ENCODE measurements at places on chromosomes 1 and 21. TPM values are rescaled to one million over a fixed set of nuclear protein-coding genes. Genes with fewer than 3 reads are reported as not detected.

The PDZK1 gene
- total RNA-seq = 2.3 TPM

The AMY1A gene
- not detected for total RNA-seq

The FAF1 gene
- 101 TPM for total RNA-seq

The ACTRT2 gene
- total RNA-seq = not detected

The C1QC gene
- 0.64 TPM for total RNA-seq

The INSRR gene
- not detected for total RNA-seq

The ALG14 gene
- total RNA-seq = 4.1 TPM

The HNRNPR gene
- 173 TPM for total RNA-seq

The KRTAP22-2 gene
- not detected for total RNA-seq

DNA sequence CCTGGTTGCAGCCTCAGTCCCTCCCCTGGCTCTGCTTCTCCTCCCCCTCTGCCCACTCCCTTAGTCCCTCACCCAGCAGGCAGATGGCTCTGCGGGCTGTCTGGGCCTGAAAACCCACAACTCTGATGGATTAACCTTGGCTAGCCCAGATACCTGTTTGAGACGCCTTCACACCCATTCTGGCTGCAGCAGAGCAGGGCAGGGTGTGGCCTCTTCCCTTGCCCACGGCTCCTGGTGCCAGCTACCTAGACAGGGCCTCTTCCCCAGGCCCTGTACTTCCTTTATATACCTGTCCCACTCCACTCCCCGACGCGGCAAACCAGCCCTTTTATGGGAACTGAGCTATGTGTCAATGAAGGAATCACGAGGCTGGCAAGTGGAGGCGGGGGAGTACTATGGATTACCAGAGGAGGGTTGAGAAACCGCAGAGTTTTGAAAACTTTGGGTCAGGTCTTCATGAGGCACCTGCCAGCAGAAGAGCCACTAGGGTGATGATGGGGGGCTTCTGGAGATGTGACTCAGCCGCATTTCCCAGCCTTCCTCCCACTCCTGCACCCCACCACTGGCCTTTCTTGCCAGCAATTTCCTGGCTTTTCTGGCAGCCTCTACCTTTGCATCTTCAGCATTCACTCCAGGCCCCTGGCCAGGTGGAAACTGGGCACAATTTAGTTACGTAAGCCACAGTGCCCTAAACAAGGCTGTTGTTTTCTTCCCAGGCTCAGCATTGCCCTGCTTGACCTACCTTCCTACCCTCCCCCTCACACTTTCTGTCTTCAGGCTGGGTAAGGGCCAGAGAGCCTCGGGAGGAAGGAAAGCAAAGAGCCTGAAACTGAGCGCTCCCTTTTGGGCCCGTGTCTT lies at the start of gene CHI3L1:
Gene CHI3L1 (minus strand): TSS at position 259 of the 858 bp plus-strand sequence. CDS start 81 bp downstream, at position 178.
- H3K36me3 ChIP-seq = no peaks in the 10 kb centered on the region
- H3K27me3 ChIP-seq = peaks cover 2% of the 10 kb centered on the region
- no peak within 1 kb of the TSS for H3K27ac ChIP-seq
- no peak within 1 kb of the TSS for H3K4me3 ChIP-seq
- H3K4me1 ChIP-seq = no peaks in the 10 kb centered on the region

GRCh38 chr1:165456114-165456513 lies 11.2 kb upstream of the RXRG start:
- no peak overlapping the region for H3K27ac ChIP-seq
- no peaks in the 10 kb centered on the region for H3K36me3 ChIP-seq
- no peaks in the 10 kb centered on the region for H3K27me3 ChIP-seq
- no peak for DNase-seq
- no peaks in the 10 kb centered on the region for H3K4me1 ChIP-seq

GRCh38 chr1:245124644-245125043 lies 30.1 kb upstream of the KIF26B start:
- DNase-seq = no peak
- H3K27ac ChIP-seq = no peak overlapping the region
- no peaks in the 10 kb centered on the region for H3K4me1 ChIP-seq
- H3K4me3 ChIP-seq = no peak overlapping the region
- H3K36me3 ChIP-seq = no peaks in the 10 kb centered on the region

DNA sequence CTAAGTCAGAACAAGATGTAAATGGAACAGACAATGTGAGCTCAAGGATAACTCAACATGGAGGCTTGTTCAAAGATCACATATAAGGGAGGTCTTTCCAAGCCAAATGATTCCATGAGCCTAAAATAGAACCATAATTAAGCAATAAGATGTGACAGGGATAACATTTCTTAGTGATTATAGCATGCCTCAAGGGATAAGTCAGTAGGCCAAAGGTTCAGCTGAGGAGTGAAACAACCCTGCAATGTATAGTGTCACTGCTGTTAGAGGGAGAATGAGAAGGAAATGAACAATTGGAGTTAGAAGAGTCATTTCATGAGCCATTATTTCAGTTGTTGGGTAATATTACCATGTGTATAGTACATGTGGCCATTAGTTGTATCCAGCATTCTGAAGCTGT lies 25.0 kb downstream of the GORAB start:
- H3K4me1 ChIP-seq = no peaks in the 10 kb centered on the region
- no peak overlapping the region for H3K4me3 ChIP-seq
- DNase-seq = no peak
- H3K27ac ChIP-seq = no peak overlapping the region
- H3K36me3 ChIP-seq = 0 out of 2 replicates have a peak, but pooled peaks cover 9% of the 10 kb centered on the region
- no peaks in the 10 kb centered on the region for H3K27me3 ChIP-seq

GRCh38 chr1:26349188-26349876 lies 4.6 kb downstream of the CRYBG2 start:
- no peak for DNase-seq
- peaks cover 15% of the 10 kb centered on the region for H3K4me1 ChIP-seq
- no peaks in the 10 kb centered on the region for H3K36me3 ChIP-seq
- no peak overlapping the region for H3K4me3 ChIP-seq
- H3K27ac ChIP-seq = no peak overlapping the region

DNA sequence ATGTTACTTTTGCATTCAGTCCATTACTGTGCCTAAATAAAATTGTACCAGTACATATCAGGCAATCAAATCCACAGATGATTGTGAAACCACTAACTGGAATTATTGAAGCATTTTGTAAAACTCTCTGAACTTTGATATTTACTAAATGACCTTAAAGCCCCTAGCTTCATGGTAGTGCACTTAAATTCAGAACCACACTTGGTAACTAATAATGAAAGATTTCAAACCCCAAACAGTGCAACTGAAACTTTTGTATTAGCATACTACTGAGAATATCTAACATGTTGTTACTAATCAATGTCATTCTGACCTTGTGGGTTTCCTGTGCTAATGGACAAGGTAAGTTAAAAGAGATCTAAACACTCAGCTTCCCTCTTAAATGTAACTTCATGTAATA lies at the start of gene CFHR3:
Gene CFHR3 (plus strand): TSS at position 238 of the 400 bp plus-strand sequence. CDS start 47 bp downstream, at position 285.
- no peaks in the 10 kb centered on the region for H3K4me1 ChIP-seq
- H3K27me3 ChIP-seq = no peaks in the 10 kb centered on the region
- H3K4me3 ChIP-seq = no peak within 1 kb of the TSS
- no peaks in the 10 kb centered on the region for H3K36me3 ChIP-seq
- H3K27ac ChIP-seq = no peak within 1 kb of the TSS
- no peak for DNase-seq

GRCh38 chr1:40030528-40031135 lies 9.9 kb upstream of the CAP1 start:
- H3K36me3 ChIP-seq = no peaks in the 10 kb centered on the region
- DNase-seq = no peak
- no peaks in the 10 kb centered on the region for H3K4me1 ChIP-seq
- no peak overlapping the region for H3K27ac ChIP-seq

- DNase-seq = no peak
- H3K27me3 ChIP-seq = no peaks in the 10 kb centered on the region
- H3K4me3 ChIP-seq = no peak overlapping the region
- H3K4me1 ChIP-seq = peaks cover 8% of the 10 kb centered on the region
Observed at GRCh38 chr21:41861987-41862386, 17.2 kb downstream of the PRDM15 start.

GRCh38 chr1:24077278-24077978 lies 34.5 kb downstream of the MYOM3 start:
- no peaks in the 10 kb centered on the region for H3K27me3 ChIP-seq
- H3K36me3 ChIP-seq = no peaks in the 10 kb centered on the region
- H3K4me1 ChIP-seq = no peaks in the 10 kb centered on the region

GRCh38 chr1:112375701-112376100 lies 20.3 kb upstream of the CTTNBP2NL start:
- H3K4me3 ChIP-seq = no peak overlapping the region
- H3K27ac ChIP-seq = no peak overlapping the region
- H3K36me3 ChIP-seq = no peaks in the 10 kb centered on the region

DNA sequence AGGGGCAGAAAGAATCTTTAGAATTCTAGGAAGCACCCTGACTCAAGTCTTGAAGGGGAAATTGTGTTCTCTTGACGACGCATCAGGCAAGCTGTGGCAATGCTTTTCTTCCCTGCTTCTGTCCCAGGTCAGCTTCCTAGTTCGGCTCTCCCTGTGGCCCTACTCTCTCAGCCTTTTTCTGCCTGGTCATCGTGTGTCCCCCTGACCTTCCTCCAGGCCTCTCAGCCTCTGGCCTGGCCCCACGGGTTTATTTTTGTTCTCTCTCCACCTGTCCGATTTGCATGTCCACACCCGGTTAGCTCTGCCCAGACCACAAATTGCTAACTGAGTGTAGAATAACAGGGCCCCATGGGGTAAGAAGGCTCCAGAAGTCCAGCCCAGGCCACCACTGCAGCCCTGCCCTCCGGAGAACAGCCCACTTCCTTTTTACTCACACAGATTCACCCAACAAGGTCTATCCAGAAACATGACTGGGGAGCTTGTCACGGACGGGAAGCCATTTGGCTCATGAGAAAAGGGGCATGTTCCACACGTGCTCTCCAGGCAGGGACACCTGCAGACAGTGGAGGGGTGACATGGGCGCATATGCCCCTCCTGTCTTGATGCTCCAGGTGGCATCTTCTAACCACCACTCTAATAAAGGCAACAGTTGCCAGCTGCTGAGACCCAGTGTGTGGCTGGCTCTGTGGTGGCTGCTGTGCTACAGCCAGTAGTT lies 9.8 kb downstream of the KCNN3 start:
- H3K4me3 ChIP-seq = no peak overlapping the region
- no peak for DNase-seq
- no peak overlapping the region for H3K27ac ChIP-seq
- H3K4me1 ChIP-seq = no peaks in the 10 kb centered on the region
- H3K36me3 ChIP-seq = no peaks in the 10 kb centered on the region

DNA sequence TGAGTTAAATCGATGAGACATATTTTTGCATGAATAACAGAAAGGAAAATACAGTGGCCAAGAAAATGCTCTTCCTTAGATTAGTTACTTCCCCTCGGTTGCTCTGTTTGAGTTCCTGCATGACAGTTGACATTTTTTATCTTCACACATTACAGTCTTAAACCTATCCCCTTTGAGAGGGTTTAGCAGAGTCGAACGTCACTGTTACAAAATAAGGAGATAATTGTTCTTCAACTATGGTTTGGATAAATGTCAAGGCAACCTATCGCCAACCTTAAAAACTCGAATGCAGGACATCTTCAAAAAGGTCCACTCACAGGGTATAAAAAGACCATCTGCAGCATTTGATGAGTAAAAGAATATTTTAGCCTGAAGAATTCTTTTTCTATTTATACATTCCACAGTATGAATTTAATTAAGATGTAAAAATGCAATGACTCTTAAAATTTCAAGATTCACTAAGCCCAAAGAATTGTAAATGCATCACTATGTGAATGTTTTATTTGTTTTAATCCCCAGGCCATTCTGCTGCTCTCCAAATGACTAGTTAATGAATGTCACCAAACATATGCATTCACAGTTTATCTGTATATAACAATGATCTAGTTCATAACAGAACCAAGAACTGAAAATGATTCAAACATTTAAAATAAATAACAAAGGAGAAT lies 68.9 kb upstream of the COL11A1 start:
- H3K36me3 ChIP-seq = no peaks in the 10 kb centered on the region
- DNase-seq = no peak
- H3K27me3 ChIP-seq = no peaks in the 10 kb centered on the region
- peaks cover 3% of the 10 kb centered on the region for H3K4me1 ChIP-seq

- no peak overlapping the region for H3K4me3 ChIP-seq
- peaks cover 6% of the 10 kb centered on the region for H3K4me1 ChIP-seq
- no peak overlapping the region for H3K27ac ChIP-seq
- H3K27me3 ChIP-seq = peaks cover 14% of the 10 kb centered on the region
Observed at GRCh38 chr1:53734650-53735211, 4.2 kb downstream of the GLIS1 start.

GRCh38 chr1:59415286-59415850 lies 118.5 kb downstream of the FGGY start:
- no peaks in the 10 kb centered on the region for H3K4me1 ChIP-seq
- no peaks in the 10 kb centered on the region for H3K36me3 ChIP-seq
- no peak for DNase-seq
- no peaks in the 10 kb centered on the region for H3K27me3 ChIP-seq
- no peak overlapping the region for H3K4me3 ChIP-seq

DNA sequence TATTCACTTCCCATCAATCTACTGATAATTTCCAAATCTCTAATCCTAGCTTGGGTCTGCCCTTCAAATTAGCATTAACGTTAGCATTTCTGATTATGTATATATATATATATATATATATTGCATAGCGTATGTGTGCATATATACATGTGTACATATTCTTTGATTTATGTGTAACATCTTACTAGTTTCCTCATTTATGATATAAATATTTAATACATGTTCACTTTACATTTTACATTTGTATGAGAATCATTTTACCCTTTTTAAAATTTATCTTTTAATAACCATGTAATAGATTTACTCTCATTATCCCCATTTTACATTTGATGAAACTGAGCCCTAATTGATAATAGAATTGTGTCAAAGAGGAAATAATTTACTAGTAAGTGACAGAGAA lies 164.7 kb downstream of the ZNF648 start:
- H3K36me3 ChIP-seq = no peaks in the 10 kb centered on the region
- H3K4me1 ChIP-seq = no peaks in the 10 kb centered on the region
- no peak for DNase-seq

GRCh38 chr21:42784276-42784675 lies 95.1 kb downstream of the WDR4 start:
- H3K4me3 ChIP-seq = no peak overlapping the region
- H3K27ac ChIP-seq = no peak overlapping the region
- H3K27me3 ChIP-seq = peaks cover 7% of the 10 kb centered on the region

- no peaks in the 10 kb centered on the region for H3K27me3 ChIP-seq
- no peaks in the 10 kb centered on the region for H3K4me1 ChIP-seq
- no peaks in the 10 kb centered on the region for H3K36me3 ChIP-seq
- no peak for DNase-seq
- no peak overlapping the region for H3K27ac ChIP-seq
- no peak overlapping the region for H3K4me3 ChIP-seq
Observed at GRCh38 chr21:27796106-27796505, 829.2 kb upstream of the ADAMTS5 start.

Data from Panc1 (cell line).